Esophagus squamous epithelium (tissue), 5 donors: ENCODE measurements at places on chromosomes 12 and 14.

DNA sequence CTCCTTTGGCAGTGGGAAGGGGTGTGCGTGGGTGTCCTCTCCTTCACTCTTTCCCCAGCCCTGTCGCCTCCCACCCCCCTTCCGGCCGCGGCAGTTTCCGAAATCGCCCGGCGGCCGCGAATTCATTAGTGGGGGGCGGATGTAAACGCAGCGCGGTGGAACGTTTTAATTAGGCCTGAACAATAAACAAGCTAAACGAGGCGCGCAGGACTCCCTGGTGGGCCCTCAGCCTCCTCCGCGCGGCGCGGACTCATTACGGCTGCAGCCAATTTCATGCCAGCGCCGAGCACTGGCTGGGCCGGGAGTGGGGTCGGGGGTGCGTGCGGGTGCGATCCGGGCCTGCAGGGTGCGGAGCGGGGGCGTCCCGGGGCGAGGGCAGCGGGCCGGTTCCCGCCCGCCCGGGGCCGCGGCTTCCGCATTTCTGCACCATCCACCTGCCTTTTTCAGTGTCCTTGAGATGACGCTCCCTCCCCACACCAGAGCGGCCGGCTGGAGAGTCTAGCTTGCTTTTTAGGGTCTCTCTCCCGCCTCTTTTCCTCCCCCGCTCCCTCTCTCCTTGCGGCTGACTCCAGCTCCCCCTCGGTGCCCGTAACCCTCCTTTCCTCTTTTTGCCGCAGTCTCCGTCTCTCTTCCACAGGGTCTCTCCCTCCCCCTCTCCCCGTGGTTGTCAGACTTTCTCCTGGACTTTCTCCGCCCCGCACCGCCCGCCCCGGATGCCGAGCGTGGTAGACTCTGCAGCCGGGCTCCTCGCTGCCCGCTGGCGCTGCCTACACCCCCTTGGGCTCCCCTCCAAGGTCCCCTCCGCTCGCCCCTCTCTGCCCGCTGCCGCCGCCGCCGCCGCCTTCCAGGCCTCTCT is at the start of gene CISTR:
Gene CISTR, minus strand, starts transcription at position 644 of the 856 bp plus-strand sequence.
- no peak for DNase-seq

- DNase-seq: no peak
Measured at GRCh38 chr12:58395470-58395869, 454.1 kb downstream of the ATP23 start.

DNA sequence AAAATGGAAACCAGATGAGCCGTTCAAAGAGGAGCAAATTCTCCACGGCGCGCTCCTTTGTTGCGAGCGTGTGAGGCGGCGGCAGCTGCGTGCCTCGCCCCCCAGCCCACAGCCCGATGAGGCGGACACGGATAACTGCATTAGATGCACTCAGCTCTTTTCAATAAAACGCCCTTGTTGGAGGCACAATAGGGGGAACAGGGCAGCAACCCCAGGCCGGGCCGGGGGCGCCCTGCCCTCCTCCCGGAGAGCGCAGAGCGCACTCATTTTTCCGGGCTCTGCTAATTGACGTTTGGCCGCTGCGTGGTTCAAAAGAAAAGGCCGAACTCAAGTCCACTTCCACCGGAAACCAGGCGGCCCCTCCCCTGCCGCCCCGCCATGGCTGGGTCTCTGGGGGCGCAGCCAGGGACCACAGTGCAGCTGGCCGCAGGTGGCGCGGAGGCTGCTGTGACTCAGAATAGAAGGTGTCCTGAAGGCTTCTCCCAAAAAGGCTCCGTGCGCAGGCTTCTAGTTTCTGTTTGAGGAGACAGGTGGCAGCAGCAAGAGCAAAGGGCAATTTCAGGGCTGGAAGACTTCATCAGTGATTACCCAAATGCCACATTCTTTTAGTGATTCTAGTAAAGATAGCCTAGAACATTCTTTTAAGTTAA is 29.0 kb upstream of the SMOC1 start:
- DNase-seq: no peak

DNA sequence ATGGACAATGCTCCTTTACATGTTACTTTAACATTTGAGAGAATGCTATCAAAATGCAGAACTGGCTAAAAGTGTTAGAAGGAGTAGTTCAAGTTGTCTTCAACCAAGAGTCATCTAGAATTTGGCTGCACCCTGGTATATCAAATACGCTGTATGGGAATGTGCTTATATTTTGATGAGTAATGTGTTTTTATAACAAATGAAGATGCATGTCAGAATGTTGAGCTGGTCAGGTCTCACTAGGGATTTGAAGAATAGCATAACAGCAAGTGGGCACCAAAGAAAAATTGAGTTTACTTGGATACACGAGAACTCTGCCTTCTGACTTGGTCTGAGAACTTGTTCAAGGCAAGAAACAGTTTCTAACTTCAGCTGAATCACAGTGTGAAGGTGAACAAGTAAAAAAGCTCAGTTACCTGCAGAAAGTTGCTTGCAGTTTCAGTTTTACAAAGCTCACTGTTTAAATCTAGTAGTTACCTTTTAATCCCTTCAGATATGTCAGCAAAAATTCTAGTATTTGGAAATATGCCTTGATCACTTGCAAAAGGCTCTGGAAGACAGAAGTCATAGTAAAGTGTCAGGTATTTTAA is 82.3 kb downstream of the PDE3A start:
- DNase-seq: no peak

DNA sequence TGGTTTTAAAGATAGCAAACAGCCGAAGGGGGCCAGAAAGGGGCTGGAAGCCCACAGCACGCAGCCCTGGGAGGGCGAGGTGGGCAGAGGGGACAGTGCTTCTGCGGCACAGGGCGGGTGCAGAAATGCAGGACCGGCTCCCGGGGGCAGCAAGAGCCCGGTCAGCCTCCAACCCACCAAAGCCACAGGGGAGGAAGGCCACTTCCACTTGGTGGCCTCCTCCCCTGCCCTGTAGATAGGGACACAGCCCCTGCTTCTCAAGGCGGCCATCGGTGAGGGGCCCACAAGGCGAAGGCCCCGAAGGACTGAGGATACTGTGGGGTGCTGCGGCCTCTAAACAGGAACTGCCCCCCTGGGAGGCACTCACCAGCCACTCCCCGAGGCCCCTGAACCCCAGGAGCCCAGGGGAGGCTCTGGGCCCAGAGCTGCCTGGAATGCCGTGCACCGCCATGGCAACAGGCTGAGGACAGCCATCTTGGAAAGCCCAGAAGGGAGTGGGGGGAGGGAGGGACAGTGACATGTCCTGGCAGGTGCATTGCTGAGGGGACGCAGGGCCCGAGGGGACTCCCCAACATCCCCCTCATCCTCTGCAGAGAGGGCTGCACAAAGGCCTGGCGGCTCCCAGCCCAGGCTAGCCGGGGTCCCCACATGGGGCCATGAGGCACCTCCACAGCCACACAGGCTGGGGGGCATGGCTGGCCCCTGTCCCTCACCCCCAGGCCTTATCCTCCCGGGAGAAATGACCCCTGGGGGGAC is 114.7 kb downstream of the NCOR2 start:
- DNase-seq: no peak

- no peak for DNase-seq
Measured at GRCh38 chr14:105588236-105588860, 62.0 kb downstream of the TMEM121 start.

GRCh38 chr14:36997843-36998242 is 174.6 kb downstream of the SLC25A21 start:
- no peak for DNase-seq

DNA sequence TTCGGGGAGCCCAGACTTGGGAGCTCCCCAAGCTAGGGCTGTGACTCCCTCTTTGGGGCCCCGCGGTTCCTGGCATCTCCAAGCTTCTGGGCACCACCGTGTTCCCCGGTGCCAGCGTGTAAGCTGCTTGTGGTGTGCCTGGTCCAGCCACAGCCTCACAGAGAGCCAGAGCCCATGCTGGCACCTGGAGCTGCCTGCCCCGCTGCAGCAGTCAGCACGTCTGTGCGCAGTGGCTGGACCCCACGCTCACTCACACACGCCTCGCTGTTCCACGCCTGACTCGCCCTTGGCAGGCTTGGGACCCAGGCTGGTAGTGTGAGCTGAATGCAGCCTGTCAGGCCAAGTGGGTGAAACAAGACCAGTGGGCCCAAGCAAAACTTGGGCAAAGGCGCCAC is 34.5 kb downstream of the APAF1 start:
- DNase-seq: no peak

DNA sequence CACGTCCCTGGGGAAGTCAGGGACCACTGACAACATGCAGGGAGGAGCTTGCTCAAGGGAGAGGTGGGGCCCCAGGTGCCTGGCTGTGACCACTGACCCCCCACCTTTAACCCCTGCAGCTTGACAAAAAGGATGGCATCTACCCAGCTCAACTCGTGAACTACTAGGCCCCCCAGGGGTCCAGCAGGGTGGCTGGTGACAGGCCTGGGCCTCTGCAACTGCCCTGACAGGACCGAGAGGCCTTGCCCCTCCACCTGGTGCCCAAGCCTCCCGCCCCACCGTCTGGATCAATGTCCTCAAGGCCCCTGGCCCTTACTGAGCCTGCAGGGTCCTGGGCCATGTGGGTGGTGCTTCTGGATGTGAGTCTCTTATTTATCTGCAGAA is 26.3 kb downstream of the HIP1R start:
- DNase-seq: no peak

- no peak for DNase-seq
Measured at GRCh38 chr12:693934-694533, 30.8 kb upstream of the NINJ2 start.
